Tibial nerve (tissue), 4 donors: ENCODE measurements at places on chromosomes 7 and 10.

- H3K27me3 ChIP-seq: no peaks in the 10 kb centered on the region
- no peak overlapping the region for H3K4me3 ChIP-seq
- no peak for DNase-seq
- H3K36me3 ChIP-seq: no peaks in the 10 kb centered on the region
- no peaks in the 10 kb centered on the region for H3K4me1 ChIP-seq
- no peak overlapping the region for H3K27ac ChIP-seq
Measured at GRCh38 chr10:122774231-122774630, 71.4 kb downstream of the CUZD1 start.

- no peak overlapping the region for H3K4me3 ChIP-seq
- peaks cover 28% of the 10 kb centered on the region for H3K4me1 ChIP-seq
- H3K36me3 ChIP-seq: no peaks in the 10 kb centered on the region
- H3K27me3 ChIP-seq: no peaks in the 10 kb centered on the region
- no peak for DNase-seq
- H3K27ac ChIP-seq: no peak overlapping the region
Measured at GRCh38 chr10:3422282-3422681, 249.7 kb upstream of the PITRM1 start.

GRCh38 chr7:155738652-155739537 is 73.4 kb downstream of the SHH start:
- H3K36me3 ChIP-seq: peaks cover 69% of the 10 kb centered on the region
- H3K27ac ChIP-seq: no peak overlapping the region
- H3K27me3 ChIP-seq: no peaks in the 10 kb centered on the region
- DNase-seq: peak; percentile 88
- H3K4me3 ChIP-seq: no peak overlapping the region

- no peaks in the 10 kb centered on the region for H3K27me3 ChIP-seq
- DNase-seq: no peak
- H3K27ac ChIP-seq: peak overlapping the region; percentile 93
- H3K4me3 ChIP-seq: no peak overlapping the region
- H3K4me1 ChIP-seq: peaks cover 59% of the 10 kb centered on the region
Measured at GRCh38 chr10:114349522-114350215, 54.6 kb downstream of the AFAP1L2 start.

DNA sequence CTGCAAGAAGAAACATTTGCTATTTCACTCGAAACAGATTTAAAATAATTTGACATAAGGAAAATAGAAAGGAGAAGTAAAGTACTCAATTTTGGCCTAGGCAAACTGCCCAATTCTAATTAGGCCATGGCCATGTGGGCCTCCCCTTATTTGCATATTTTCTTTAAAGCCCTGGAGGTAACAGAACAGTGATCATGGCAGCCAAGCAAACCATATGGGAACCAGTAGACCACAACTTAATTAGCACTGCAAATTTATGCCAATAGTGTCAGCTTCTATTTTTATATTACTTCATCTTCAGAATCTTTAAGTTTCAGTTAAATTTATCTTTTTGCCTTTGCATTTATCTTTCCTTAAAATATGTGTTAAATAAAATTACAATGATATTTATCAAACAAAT is 63.3 kb upstream of the THSD7A start:
- peaks cover 7% of the 10 kb centered on the region for H3K36me3 ChIP-seq
- no peaks in the 10 kb centered on the region for H3K27me3 ChIP-seq
- H3K4me3 ChIP-seq: no peak overlapping the region

- no peak overlapping the region for H3K4me3 ChIP-seq
- H3K27ac ChIP-seq: no peak overlapping the region
- no peaks in the 10 kb centered on the region for H3K4me1 ChIP-seq
Measured at GRCh38 chr7:80370587-80370986, 141.3 kb downstream of the GNAT3 start.

DNA sequence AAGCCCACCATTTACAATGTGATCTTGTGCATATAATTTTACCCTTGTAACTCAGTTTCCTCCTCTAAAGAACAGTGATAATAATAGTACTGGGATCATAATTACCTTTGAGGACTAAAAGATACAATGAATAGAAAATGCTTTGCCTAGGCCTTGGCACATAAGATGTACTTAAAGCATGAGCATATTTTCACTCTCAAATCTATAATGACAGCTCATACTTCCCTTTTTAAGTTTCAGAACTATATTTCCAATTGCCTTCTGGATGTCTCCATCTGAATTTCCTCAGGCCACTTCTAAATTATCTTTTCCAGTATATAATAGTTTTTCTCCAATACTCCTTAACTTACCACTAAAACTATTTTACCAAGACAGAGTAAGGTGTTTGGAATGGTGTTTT is 13.3 kb upstream of the ITGB8 start:
- peaks cover 3% of the 10 kb centered on the region for H3K4me1 ChIP-seq
- no peak overlapping the region for H3K4me3 ChIP-seq
- DNase-seq: no peak
- H3K27ac ChIP-seq: no peak overlapping the region

GRCh38 chr7:25790963-25791362 is 361.0 kb upstream of the NFE2L3 start:
- no peaks in the 10 kb centered on the region for H3K4me1 ChIP-seq
- H3K4me3 ChIP-seq: no peak overlapping the region
- no peak for DNase-seq
- H3K27me3 ChIP-seq: no peaks in the 10 kb centered on the region

- no peak for DNase-seq
- H3K4me1 ChIP-seq: peaks cover 5% of the 10 kb centered on the region
- H3K4me3 ChIP-seq: no peak overlapping the region
- no peak overlapping the region for H3K27ac ChIP-seq
Measured at GRCh38 chr10:33320288-33320687, 14.2 kb downstream of the NRP1 start.

GRCh38 chr10:87850742-87851205 is 12.6 kb downstream of the KLLN start:
- H3K4me1 ChIP-seq: no peaks in the 10 kb centered on the region
- no peaks in the 10 kb centered on the region for H3K27me3 ChIP-seq
- no peaks in the 10 kb centered on the region for H3K36me3 ChIP-seq
- H3K27ac ChIP-seq: no peak overlapping the region
- DNase-seq: no peak
